ENCODE measurements at places on chromosomes 4 and X.

DNA sequence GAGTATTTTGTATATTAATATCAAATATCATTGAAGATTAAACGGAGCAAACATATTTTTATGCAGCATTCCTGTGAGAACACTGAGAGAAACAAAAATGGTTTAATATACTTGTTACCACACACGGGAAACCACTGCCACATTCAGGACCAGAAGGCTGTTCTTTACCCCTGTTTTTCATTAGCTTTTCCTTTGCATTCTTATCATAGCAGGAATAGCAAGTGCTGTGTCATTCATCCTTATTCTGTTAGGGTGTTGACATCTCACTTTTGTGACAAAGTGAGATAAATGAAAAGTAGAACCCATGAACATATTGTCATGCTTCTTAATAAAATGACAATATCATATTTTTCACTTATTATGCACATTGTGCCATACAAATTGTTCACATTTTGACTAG is 212.4 kb upstream of the NDST4 start:
- no peak for DNase-seq

- DNase-seq, result no peak
Measured at GRCh38 chr4:10736895-10737294, 52.3 kb upstream of the CLNK start.

GRCh38 chrX:148540671-148541583 is 40.5 kb downstream of the AFF2 start:
- no peak for DNase-seq

DNA sequence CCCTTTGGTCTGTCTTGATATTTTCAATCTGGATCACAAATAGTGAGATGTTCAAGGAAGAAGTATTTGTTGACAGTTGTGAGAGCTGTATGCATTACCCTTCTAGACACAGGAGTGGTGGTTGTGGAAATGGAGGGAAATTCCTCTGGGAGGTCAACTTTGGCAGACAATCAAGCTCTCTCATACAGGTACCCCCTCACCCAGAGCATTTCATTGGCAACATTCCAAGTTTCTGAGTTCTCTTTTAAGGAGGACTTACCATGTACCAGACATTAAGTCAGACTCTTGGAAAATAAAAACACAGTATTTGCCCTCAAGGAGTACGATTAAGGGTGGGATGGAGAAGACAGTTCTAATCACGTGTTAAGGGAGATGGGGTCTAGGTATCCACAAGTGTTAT is 45.3 kb downstream of the KLHL15 start:
- no peak for DNase-seq

DNA sequence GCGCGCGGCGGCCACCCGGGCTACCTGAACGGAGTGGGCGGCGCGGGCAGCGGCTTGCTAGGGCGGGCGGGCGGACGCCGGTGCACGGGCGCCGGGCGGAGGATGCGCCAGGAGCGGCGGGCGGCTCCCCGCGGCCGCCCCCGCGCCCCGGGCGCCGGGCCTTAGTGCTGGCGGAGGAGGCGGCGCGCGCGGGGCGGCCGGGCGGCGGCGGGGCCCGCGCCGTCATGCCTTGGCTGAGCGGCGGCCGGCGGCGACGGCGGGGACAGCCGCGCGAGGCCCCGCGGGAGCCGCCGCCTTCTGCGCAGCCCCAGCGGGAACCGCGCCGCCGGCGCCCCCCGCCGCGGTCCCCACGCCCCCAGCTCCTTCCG is 48.2 kb downstream of the CLDN34 start:
- DNase-seq, result no peak
